Stimulated activated CD4-positive, alpha-beta T cell treated with anti-CD3 and anti-CD28 coated beads, TNF-alpha, amount 100 ng/mL, for 24 hours (primary cell): ENCODE measurements at places on chromosomes 7 and 10.
A peak's percentile ranks its signal among the peaks of the same experiment; 100 is the strongest.

DNA sequence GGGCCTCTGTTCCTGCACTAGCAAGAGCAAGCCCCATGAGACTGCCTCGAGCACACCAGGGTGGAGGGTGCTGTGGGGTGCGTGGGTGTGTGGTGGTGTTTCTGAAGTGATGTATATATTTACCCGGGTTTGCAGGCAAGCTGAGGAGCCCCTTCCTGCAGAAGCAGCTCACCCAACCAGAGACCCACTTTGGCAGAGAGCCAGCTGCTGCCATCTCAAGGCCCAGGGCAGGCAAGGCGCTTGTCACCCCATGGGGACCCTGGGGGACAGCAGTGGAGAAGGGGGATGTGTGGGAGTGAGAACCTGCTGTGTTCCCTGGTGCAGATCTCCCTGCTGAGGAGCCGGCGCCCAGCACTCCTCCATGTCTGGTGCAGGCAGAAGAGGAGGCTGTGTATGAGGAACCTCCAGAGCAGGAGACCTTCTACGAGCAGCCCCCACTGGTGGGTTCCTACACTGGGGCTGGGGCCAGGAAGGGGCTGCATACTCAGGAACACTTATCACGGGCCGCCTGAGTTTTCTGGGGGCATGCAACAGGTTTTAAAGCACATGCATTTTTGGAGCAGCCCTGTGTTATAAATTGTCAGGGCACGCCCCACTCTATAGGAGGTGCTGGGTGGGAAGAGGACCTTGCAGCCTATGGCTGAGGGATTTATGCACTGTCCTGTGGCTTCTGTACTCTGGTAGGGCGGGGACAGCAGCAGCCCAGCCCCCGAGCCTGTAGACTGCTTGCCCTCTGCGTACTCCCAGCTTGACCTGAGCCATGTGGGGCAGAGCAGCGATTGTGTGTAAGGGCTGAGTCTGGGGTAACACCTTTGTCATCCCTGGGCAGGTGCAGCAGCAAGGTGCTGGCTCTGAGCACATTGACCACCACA is 5.9 kb downstream of the PGAM2 start:
- no peak for DNase-seq

- no peak for DNase-seq
These were observed 51.0 kb downstream of the FAM171A1 start for GRCh38 chr10:15320118-15320517.

DNA sequence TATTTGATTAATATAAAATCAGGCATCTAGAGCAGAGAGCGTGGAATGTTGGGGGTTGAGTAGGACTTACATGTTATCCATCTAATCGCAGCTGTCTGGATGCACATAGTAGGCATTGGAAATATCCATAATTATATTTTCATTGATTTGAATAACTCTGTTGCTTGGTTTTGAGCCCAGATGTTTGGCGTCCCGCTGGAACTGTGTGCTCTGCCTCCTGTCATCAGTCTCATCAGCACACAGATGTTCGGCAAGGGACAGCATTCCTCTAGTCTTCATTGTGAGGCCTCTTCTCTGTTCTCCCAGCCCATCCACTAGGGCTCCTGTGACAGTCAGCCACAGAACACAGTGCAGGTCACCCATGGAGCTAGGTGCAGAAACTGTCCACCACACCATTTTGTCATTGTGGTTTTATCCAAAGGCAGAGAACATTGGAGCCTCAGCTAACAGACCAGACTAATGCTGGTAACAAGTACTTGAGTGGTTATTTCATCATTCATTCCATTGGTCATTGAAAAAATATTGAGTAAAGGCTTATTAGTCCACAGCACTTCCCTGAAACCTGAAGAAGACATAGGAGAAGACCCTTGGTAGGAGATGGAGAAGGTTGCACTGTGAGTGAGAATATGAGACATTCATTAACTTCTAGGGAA is 927.4 kb downstream of the LRMDA start:
- DNase-seq = no peak

DNA sequence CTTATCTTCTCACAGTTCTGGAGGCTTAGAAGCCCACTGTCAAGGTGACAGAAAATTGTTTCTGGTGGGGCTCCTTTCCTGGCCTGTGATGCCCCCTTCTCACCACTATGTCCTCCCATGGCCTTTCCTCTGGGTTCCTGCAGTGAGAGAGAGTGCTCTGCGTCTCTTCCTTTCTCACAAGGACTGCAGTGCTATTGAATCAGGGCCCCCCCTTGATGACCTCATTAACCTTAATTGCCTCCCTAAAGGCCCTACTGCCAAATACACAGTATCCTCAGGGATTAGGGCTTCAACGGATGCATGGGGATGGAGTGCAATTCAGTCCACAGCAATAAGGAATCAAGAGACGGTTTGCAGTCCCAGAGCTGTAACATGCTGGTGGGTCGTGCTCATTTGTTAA is 82.0 kb upstream of the GRB10 start:
- DNase-seq = no peak

DNA sequence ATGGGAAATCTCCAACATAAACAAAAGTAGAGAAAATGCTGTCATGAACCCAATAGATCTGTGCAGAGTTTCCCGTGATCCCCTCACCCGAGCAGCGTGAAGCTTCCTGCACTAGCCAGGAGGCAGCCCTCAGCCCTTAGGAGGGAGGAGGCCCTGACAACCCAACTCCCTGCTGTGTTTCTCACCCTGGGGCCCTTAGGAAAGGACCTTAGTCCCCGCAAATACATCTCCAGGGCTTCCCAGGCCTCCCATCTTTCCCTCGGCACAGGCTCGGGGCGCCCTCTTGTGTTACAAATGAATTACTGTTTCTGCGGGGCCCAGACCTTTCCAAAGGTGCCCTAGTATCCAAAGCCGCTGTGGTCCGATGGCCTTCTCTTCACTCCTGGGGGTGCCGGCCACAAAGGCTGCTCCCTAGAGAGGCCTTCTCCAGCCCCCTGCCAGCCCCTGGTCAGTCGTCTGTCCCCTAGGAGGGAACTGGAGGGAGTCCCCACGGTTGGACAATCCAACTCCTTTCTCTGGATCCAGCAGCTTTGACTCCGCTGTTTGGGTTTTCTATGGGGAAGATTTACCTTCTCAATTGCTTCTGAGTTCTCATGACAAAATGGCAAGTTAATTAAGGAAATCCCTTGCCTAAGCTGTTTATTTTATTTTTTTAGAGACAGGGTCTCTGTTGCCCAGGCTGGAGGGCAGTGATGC is 49.9 kb upstream of the SH2B2 start:
- peak; percentile 34 for DNase-seq

- no peak for DNase-seq
These were observed 5.1 kb downstream of the ZCCHC24 start for GRCh38 chr10:79440281-79440680.

GRCh38 chr10:3432081-3432825 is 259.7 kb upstream of the PITRM1 start:
- no peak for DNase-seq

DNA sequence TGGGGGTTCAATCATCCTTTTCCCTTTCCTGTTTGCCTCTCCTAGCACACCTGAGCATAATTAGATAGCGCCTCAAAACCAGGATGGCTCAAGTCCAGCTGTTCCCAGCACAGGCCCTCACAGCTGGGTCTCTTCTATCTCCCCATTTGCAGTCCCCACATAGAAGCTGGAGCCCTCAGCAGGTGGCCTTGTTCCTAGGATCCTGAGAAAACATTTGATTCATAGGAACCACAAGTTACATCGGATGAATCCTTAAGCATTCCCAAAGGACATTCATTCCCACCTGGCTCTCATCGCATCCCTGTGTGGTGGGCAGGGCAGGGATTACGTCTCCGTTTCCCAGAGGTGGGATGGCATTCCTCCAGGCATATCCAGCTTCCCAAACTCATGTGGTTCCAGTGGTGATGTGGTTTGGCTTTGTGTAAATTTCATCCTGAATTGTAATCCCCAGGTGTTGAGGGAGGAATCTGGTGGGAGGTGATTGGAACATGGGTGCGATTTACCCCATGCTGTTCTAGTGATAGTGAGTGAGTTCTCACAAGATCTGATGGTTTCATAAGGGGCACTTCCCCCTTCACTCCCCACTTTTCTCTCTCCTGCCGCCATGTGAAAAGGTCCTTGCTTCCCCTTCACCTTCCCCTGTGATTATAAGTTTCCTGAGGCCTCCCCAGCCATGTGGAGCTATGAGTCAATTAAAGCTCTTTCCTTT is 49.8 kb upstream of the LEP start:
- no peak for DNase-seq

DNA sequence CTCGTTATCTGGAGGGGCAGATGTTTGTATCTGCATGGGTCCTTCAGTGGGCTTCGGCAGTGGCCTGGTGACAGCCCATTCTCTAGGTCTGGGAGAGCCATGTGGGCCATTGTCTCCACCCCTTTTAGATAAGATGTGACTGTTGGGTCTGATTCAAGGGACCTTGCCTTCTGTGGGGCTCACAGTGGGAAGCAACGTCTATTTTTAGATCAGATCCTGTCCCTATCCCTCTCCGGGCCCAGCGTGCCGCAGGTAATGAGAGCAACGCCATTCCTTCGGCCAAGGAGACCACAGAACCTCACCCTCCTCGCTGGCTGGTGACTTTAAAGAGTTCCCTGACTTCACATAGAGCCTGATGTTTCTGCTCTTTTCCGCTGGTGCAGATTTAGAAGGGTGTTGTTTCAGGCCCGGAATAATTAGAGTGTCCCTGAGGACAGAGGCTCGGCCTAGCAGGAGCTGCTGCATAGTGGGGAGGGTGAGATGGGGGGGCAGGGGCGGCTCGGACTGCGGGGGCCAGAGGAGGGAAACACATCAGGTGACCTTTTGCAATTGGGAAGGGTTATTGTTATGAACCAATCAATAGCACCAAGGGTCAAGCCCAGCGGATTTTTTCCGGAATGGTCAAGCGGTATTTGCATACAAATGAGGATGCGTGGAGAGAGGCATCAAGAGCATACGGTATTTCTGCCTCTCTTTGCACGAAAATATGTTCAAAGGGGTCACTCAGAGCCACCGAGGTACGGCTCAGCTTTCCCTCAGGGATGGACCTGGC is 503.0 kb upstream of the FOXK1 start:
- DNase-seq = no peak

- DNase-seq = no peak
These were observed 116.6 kb upstream of the FOXP2 start for GRCh38 chr7:114298011-114298410.

- DNase-seq = no peak
These were observed 25.4 kb downstream of the AMZ1 start for GRCh38 chr7:2713370-2713769.

DNA sequence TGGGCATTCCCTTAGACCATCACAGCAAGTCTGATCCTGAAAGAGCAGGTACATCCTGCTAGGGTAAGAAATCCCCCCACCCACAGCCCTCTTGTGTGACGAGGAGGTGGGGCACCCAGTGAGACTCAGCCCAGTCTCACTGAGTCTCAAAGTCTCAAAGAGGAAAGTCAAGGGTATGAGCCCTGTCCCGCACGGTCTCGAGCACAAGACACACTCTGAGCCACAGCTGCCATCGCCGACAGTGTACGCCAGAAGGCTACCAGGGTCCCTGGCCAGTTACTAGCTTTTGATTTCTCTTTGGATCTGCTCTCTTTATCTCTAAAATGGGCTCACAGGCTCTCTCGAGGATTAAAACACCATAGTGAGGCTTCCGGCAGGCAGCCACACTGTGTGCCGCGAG is 190.2 kb downstream of the TNS3 start:
- DNase-seq = no peak

DNA sequence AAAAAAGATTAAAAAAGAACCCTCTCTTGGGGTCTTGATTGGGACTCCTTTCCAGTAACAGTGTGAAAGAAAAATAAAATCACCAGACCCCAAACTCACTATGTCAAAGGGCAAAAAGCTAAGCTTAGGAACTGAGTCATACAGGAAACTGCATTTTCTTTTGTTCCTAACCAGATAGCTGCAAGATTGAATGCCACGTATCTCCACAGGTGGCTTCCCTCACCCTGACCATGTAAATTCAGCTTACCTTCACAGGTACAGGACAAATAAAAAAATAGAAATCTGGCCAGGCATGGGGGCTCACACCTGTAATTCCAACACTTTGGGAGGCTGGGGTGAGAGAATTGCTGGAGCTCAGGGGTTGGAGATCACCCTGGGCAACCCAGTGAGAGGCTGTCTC is 32.5 kb upstream of the EIF4H start:
- no peak for DNase-seq

DNA sequence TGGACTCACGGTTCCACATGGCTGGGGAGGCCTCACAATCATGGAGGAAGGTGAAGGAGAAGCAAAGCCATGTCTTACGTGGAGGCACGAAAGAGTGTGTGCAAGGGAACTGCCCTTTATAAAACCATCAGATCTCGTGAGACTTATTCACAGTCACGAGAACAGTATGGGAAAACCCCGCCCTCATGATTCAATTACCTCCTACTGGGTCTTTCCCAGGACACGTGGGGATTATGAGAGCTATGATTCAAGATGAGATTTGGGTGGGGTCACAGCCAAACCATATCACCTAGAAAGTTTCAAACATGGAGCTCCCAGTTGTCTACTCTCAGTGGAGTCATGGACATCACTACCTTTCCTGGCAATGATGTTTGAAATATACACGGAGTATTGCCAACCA is 49.6 kb downstream of the CYCS start:
- DNase-seq = no peak

DNA sequence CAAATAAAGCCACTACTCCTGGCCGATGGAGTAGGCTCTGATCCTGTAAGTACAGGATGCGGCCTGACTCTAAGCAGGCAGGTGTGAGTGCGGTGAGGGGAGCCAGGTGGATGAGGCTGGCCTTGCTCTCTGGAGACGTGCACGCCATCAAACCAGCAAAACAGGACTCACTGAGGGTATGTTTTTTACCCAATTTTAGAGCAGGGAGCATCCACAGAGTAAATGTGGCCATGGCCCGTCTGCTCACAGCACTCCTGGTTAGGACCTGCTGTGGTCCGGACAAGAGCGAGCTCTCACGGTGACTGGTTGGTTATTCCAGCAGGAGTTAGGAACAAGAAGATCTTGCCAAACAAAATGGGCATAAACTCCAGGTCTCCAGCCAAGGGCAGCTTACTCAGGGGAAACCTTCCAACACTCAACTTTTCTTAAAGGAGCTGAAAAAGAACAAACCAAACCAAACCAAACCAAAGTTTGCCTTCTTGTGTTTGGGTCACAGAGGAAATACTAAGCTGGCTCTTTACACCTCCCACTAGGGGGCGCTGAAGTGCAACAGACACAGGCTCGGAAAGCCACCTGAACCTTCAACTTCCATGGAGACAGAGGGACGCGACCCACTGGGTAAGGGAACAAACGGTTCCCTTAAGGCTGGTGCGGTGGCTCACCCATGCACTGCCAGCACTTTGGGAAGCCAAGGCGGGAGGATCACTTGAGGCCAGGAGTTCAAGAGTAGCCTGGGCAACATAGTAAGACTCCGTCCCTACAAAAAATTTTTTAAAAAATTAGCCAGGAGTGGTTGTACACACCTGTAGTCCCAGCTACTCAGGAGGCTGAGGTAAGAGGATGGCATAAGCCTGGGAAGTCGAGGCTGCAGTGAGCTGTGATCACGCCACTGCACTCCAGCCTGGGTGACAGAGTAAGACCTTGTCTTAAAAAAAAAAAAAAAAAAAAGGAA is 122.4 kb downstream of the CLEC2L start:
- DNase-seq = peak; percentile 80
